ENCODE measurements at places on chromosomes 2 and 18.

- DNase-seq, result no peak
Measured at GRCh38 chr2:158999458-158999857, 31.0 kb downstream of the TANC1 start.

GRCh38 chr2:177273408-177273807 is 8.9 kb upstream of the NFE2L2 start:
- DNase-seq, result no peak

GRCh38 chr2:75146606-75147332 is 52.6 kb downstream of the TACR1 start:
- peak; percentile 9 for DNase-seq

- no peak for DNase-seq
Measured at GRCh38 chr2:19987936-19988335, 2.0 kb downstream of the WDR35 start.

DNA sequence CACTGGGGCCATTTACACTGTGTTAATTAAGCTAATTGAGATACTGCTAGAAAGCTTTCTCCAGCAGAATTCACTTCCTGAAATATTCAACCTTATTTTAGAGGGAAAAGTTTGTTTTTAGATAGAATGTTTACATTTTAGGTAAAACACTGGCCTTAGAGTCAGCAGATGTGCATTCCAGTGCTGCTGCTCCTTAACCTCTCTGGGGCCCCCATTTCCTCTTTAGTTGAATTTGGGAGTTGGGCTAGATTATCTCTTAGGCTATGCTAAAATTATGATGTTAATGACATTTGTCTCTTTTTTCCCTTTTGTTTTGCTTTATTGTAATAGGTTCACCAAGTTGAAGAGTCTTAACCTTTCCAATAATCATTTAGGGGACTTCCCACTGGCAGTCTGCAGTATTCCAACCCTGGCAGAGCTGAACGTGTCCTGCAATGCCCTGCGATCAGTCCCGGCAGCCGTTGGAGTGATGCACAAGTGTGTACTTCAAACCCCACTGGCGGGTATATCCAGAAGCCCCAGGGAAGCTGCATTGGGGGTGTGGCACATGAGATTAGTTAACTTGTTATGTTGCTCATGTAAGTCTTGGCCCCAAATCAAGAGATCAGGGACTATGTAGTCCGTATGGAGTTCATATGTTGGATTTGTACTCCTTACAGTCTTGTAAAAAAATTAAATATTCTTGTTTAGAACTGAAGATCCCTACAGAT is 179.5 kb downstream of the PHLPP1 start:
- DNase-seq, result no peak

GRCh38 chr18:79448621-79449020 is 52.9 kb downstream of the NFATC1 start:
- DNase-seq, result no peak
